Suppressor macrophage treated with lipopolysaccharide for 4 hours (primary cell): ENCODE measurements at places on chromosomes 1 and 21.

DNA sequence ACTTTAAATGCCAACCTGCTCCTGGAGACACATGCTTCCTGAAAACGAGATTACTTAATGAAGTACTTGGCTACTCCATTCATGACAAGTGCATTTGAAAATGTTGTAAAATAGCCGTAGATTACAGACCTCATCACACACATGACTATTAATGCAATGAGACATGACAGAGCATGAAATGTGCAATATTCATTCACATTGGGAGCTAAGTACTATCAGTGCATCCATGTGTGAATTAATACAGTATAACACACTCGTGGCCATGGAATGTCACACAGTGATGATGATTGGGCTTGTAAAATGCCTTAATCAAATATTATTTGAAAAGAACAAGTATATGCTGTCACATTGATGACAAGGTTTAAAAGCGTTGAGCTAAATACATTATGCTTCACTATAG is 407.0 kb downstream of the AMY1C start:
- no peak for DNase-seq

- no peak for DNase-seq
Observed at GRCh38 chr1:12034381-12034801, 15.1 kb downstream of the MIIP start.

- DNase-seq = no peak
Observed at GRCh38 chr1:242240077-242240476, 241.2 kb upstream of the MAP1LC3C start.

GRCh38 chr1:247102381-247102780 is 1.8 kb downstream of the ZNF669 start:
- peak; percentile 6 for DNase-seq

DNA sequence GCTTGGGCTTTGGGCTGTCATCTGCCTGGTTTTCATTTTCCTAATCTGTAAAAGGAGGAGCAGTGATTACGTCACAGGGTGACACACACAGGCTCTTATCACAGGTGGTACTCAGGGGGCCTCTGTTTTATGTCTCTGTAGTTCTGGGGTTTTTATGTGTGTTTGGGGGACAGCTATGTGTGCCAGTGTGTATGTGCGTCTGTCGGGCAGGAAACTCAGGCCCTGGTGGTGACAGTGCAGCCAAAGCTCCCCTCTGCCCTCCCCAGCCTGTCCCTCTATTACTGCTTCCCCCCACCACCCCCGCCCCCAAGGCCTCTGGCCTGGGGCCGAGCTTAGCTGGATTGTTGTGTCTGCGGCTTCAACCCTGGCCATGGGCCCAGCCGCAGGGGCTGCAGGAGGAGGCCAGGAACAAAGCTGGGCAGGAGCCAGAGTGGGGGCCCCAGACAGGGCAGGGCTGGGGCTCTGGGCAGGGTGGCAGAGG is 13.3 kb downstream of the MFAP2 start:
- no peak for DNase-seq

- peak; percentile 17 for DNase-seq
Observed at GRCh38 chr1:18256282-18257235, 149.0 kb downstream of the IGSF21 start.

DNA sequence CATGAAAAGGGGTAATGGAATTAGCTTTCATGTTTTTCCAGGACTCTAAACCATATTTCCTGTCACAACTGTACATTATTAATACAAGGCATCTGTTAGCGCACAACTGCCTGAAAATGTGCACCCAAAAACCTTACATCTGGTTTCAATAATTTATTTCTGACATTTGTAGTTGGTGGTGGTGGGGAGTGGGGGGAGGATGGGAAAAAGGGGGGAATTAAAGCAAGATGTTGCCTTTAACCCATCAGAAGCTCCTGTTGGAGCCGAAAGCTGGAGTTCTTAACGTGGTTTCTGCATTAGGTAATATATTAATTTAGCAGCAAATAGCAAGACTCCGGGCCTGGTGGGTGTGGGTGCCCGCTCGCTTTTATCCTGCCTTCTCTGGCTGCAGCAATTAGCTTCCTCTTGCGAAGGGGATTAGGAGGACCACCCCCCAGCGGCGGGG is 36.9 kb upstream of the HHAT start:
- DNase-seq = no peak

DNA sequence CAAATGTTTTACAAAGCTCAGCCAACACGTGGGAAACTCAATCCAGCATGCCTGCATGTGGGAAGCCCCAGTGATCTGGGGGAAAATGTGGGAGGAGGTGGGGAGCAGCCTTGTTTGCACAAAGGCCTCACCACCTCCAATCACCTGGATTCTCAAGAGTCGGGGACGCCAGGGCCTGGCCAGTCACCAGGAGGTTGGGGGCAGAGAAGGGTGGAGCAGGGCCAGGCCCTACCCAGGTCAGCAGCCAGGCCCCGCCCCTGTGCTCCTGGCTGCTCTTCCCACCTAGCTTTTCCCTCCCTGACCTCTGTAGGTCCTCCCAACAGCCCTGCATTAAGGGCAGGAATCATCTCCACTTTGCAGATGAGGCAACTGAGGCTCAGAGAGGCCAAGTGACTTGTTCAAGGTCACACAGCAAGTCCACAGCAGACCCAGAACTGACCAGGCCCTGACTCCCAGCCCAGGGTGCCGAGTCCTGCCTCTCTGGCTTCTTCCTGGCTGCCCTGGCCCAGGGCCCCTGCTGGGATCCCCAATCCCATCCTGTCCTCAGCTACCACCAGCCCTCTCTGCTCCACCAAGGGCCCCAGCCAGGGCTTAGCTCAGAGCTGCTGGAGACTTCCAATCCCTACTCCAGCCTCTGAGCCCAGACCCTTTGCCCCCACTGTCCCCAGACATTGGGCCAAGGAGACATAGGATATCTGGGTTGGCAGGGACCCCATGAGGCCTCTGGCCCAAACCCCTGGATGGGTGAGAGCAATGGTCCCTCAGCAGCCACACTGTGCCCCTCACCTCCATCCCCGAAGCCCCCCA is 508.6 kb downstream of the PTPRU start:
- no peak for DNase-seq

DNA sequence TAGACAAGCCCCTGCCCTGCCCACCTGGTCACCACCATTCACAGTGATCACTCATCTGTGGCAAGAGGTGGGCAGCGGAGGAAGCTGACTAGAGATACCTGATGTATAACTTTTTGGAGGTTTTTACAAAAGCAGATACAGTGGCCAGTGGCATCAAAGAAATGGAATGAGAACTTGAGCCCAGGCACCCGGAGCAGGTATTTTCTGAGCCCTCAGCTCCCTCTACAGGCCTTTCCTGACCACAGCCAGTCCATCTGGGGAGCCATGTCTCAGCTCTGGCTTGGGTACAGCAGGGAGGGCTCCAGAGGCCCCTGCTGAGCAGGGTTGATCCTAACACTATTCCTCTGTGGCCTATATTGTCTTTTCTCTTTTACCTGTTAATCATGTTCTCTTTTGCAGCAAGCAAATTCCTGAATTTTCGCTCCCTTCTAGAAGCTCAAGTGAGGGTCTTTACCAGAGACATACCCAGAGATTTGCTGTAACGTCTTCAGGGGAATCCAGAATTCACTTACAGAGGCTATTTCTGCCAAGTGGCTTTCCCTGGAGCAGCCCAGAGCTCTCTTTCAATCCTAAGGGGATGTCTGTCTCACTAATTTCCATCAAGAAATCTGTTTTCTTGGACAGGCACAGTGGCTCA is 27.3 kb downstream of the GPR157 start:
- DNase-seq = peak; percentile 79

- DNase-seq = no peak
Observed at GRCh38 chr1:202561240-202561639, 149.0 kb downstream of the SYT2 start.

GRCh38 chr21:43315244-43316137 is 111.4 kb downstream of the SIK1 start:
- no peak for DNase-seq

DNA sequence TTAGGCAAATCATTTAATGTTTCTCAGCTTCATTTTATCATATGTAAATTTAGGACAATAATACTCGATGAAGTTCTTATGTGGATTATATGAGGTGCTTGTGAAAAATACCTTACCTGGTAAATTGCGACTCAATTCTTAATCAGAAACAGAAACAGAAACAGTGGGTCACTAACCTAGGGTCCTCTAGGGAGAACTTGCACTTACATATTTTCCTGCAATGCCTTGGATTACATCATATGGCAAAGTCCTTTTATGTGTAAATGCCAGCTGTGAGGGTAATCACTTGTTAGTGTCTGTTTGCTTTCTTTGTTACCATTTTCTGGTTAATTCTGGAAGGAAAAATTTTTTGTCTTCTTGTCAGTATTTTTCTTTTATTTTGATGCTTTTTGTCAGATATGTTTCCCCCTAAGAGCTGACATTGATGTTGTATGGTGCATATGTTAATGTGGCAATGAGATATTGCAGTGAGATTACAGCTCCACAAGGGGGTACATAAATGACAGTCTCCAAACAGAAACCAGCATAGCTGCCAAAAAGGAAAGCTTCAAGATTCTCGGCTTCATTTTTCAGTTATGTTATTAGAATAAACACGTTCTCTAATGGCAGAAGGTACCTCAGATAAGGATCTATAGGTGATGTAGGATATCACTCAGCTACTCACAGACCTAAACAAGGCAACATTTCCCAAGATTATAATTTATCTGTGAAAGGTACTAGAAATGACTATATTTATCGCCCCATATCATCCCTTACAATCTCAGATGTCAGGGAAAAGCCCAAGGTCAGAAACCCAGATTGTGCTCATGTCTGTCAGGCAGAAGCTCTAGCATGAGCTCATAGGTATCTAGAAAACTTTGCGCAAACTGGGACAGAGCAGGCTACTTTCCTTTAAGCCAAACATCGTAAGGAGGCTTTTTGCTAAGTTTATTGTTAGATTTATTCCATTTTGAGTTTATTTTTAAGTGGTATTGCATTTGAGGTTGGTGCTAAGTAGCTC is 119.9 kb downstream of the FASLG start:
- DNase-seq = peak; percentile 44

GRCh38 chr1:92934395-92935378 is 26.6 kb downstream of the DIPK1A start:
- no peak for DNase-seq

DNA sequence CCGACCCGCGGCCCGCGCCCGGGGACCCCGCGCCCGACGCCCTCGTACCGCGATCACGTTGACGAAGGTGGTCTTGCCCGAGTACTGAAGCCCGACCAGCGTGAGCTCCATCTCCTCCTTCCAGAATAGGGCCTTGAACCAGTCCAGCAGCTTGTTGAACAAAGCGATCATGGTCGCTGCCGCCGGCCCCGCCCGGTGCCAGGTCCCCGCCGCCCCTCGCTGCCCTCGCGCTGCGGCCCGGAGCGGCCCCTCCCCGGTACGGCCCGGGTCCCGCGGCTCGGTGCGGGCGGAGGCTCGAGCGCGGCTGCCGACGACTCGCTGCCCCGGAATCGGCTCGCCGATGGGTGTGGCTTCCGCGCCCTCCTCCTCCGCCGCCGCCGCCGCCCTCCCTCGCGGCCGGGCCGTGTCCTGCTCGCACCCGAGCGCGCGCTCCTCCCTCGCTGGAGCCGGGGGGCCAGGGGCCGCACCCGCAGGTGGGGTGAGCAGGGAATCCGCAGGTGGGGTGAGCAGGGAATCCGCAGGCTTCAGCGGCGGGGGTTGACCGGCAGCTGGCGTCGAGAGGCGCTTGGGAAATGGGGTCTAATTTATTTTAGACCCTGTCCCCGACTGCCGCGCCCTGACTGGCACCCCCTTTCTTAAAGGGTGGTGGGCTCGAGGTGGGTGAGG is at the start of gene ARL8A:
TSS of gene ARL8A (minus strand) at position 336 of the 666 bp plus-strand sequence. CDS start at position 171, 165 bp downstream.
- peak; percentile 69 for DNase-seq

GRCh38 chr1:161106431-161106830 is 8.3 kb downstream of the KLHDC9 start:
- peak; percentile 41 for DNase-seq

DNA sequence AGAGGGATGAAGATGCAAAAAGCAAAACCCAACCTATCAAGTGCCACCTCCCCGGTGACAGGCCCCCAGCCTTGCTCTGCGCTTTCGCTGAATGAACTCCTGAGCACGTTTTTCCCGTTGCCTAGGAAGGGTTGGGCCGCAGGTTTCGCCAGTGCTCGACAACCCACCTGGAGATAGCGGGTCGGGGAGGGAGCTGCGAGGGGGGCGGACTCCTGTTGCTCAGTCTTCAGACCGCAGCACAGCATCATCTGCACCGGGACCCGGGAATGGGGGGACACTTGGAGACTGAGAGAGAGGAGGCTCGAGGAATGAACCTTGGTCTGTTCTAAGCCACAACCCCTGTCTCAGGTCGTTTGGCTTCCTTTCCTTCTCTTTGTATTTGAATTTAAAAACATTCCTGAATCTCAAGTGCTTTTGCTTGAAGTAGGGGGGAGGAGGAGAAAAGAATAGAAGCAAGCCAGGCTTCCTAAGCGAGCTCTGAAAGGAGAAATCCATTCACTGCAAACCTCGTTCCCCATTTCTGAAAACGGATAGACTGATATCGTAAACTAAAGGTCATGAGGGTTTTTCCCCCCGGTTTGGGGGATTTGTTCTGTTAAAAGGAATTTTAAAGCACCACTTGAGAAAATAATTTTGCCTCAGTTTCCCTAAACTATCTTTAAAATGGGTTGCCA is 1.2 kb downstream of the AK5 start:
- no peak for DNase-seq

- DNase-seq = no peak
Observed at GRCh38 chr1:194078765-194079164, 892.4 kb upstream of the B3GALT2 start.

DNA sequence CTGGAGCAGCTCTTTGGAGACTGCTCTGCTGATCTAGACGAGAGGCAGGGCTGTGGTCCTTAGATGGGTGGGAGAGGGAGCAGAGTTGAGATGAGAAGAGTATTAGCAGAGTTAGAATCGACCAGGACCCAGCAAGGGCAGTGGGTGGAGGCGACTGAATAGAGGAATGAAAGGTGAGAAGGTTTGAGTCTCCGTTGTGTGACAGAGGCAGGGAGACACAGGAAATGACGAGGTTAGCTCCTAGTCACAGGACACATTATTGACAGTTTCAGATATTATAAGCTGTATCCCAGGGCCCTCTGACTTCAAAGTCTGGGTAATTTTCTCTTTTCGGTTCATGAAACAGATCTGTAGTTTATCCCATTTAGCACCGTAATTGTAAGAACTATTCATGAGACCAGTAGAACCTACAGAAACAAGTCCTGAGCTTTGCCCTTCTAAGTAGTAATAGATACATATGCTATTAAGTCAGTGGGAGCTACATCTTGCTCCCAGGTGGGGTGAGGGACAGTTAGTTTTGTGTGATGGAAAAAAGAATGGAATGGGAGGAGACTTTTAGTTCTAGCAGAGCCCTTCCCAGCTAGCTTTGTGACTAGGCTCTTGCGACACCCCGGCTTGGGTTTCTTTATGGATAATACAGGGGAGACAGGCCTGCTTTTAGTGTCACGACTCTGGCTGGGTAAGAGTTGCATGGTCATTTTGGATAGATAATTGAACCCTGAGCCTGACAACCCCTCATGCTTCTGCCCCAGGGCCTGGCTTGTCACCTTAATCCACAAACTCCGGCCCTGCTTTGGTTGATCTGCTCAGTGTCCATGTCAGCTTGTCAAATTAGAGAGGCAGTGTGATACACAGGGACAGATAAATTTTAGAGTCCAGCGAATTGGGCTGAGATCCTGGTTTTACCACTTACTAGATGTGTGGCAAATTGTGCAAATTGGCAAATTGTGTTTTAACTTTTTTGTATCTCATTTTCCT is 70.2 kb downstream of the UCK2 start:
- no peak for DNase-seq

- peak; percentile 93 for DNase-seq
Observed at GRCh38 chr1:209565759-209566678, 17.5 kb upstream of the CAMK1G start.

GRCh38 chr1:222054416-222054815 is 312.5 kb upstream of the DUSP10 start:
- DNase-seq = no peak
